Stimulated activated CD4-positive, alpha-beta T cell treated with anti-CD3 and anti-CD28 coated beads, TNF-alpha, amount 100 ng/mL, for 1 hour (primary cell): ENCODE measurements at places on chromosomes 7 and 10.

DNA sequence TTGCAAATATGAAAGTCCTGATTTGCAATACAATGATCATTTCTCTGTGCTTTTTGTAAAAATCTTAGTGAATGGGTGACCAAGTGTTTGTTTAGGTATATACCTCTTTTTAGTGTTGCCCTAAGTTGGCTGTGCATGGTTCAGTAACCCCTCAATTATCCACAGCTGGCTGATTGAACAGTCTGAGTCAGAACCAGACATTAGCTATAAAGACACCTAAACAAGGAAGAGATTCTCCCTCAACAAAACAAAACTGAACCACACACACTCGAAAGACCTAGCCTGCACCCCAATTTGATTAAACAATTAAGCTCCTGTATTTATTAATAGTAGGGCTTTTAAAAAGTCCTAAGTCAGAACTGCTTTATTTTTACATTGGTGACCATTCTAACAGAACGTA lies 2.8 kb downstream of the RSBN1L start:
- DNase-seq: no peak

DNA sequence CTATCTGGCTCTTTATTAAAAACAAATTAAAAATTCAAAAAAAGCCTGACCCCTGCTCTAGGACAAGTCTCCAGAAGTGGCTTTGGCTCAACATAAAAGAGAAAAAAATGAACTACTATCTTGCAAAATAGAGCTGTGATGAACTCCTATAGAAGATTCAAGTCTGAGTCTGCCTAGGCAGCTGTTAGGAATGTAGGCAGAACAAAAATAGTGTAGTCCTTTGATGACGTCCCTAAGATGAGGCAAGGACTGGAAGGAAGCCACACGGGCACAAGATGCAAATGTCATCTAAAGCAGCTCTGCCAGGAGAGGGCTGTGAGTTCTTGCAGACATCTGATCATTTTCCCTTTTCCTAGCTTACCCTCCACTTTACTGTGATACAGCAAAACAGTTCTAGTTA lies 20.5 kb downstream of the ASNS start:
- no peak for DNase-seq

DNA sequence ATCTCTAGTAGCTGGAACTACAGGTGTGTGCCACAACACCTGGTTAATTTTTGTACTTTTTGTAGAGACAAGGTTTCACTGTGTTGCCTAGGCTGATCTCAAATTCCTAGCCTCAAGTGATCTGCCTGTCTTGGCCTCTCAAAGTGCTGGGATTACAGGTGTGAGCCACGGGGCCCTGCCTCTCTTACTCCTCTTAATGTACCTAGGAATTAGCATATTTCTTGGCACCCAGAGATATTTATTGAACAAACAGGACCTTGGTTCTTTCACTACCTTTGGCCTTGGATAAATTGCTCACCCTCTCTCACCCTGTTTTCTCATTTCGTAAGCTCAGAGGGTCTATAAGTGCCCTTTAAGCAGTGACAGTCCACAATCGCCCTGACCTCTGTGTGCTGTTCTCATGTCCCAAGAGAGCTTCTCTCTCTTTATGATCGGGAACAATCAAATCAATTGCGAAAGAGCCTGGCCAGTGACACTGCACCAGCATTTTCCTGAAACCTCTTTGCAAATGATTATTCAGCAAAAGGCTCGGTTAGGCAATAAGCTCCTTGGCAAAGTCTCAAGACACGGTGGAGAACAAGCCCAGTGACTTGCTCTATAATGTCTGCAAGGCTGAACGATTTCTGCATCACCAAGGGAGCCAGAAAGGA lies 117.7 kb downstream of the APBB1IP start:
- DNase-seq: no peak

- DNase-seq: no peak
Observed at GRCh38 chr7:74187915-74188675, 13.9 kb downstream of the EIF4H start.

GRCh38 chr10:73096041-73096448 lies 621 bp downstream of the P4HA1 start:
- DNase-seq: peak; percentile 56

- no peak for DNase-seq
Observed at GRCh38 chr10:50992356-50992901, 81.9 kb upstream of the PRKG1 start.

- no peak for DNase-seq
Observed at GRCh38 chr10:31963589-31963980, 35.0 kb upstream of the ARHGAP12 start.

GRCh38 chr10:77842652-77843212 lies 83.8 kb downstream of the DLG5 start:
- no peak for DNase-seq

GRCh38 chr10:131997366-131998049 lies 15.8 kb upstream of the BNIP3 start:
- DNase-seq: no peak
